ENCODE measurements at places on chromosomes 3 and 15. TPM values are rescaled to one million over a fixed set of nuclear protein-coding genes. Genes with fewer than 3 reads are reported as not detected.

Gene CSTA
- 1.0 TPM for total RNA-seq

Gene PLS1
- 2.2 TPM for total RNA-seq

Gene CLASP2
- 21.7 TPM for total RNA-seq

Gene CIDEC
- total RNA-seq: 0.15 TPM

Gene NDN
- 93.0 TPM for total RNA-seq

Gene SAMMSON
- not detected for total RNA-seq

Gene ZMYND10
- total RNA-seq: 1.3 TPM

Gene CD47
- 60.2 TPM for total RNA-seq

Gene EPHA6
- 0.17 TPM for total RNA-seq

Gene CPNE9
- total RNA-seq: under 0.01 TPM

Gene CEMIP
- total RNA-seq: 2.7 TPM

Gene CASR
- total RNA-seq: not detected

Gene UBAP1L
- under 0.01 TPM for total RNA-seq

Gene CKMT1A
- not detected for total RNA-seq

Gene ECE2
- not detected for total RNA-seq

Gene RTP4
- not detected for total RNA-seq

Gene TRMT10C
- total RNA-seq: 25.2 TPM

Gene KY
- not detected for total RNA-seq

Gene FAM107A
- 1.3 TPM for total RNA-seq

Gene BNC1
- 7.1 TPM for total RNA-seq

Gene PLAAT1
- not detected for total RNA-seq

Gene P3H2
- total RNA-seq: 6.4 TPM

Gene RYR3
- total RNA-seq: not detected

Gene CGNL1
- under 0.01 TPM for total RNA-seq

Gene SLC15A2
- 0.17 TPM for total RNA-seq

Gene P2RY13
- not detected for total RNA-seq

Gene CTXN2
- total RNA-seq: not detected

Gene PPP2R3A
- total RNA-seq: 9.8 TPM

Gene TRH
- not detected for total RNA-seq
